Pancreas (tissue), 10 donors: ENCODE measurements at places on chromosomes 7 and 10. TPM values are rescaled to one million over a fixed set of nuclear protein-coding genes. Genes with fewer than 3 reads are reported as not detected.

The FAM221A gene
- total RNA-seq, result 10.6 TPM

The MKI67 gene
- under 0.01 TPM for total RNA-seq

The PTF1A gene
- total RNA-seq, result 70.8 TPM

The OR2A12 gene
- total RNA-seq, result not detected

The PLXNA4 gene
- total RNA-seq, result 0.89 TPM

The OR2A7 gene
- total RNA-seq, result 5.7 TPM

The CALCR gene
- not detected for total RNA-seq

The TDRD1 gene
- 0.51 TPM for total RNA-seq

The PIP gene
- not detected for total RNA-seq

The SEC31B gene
- 1.9 TPM for total RNA-seq

The PTN gene
- total RNA-seq, result 0.47 TPM

The CYP26A1 gene
- not detected for total RNA-seq

The ARHGAP22 gene
- 1.1 TPM for total RNA-seq

The AP3M1 gene
- total RNA-seq, result 10.3 TPM

The DNAJC1 gene
- total RNA-seq, result 24.4 TPM

The CCDC3 gene
- total RNA-seq, result 2.4 TPM

The CALHM1 gene
- total RNA-seq, result 0.16 TPM

The GPER1 gene
- 0.20 TPM for total RNA-seq

The NUTM2E gene
- not detected for total RNA-seq

The CNPY4 gene
- 1.9 TPM for total RNA-seq

The FRMD4A gene
- total RNA-seq, result 13.5 TPM

The LIPM gene
- not detected for total RNA-seq

The ZNF488 gene
- not detected for total RNA-seq

The CACNB2 gene
- total RNA-seq, result 5.0 TPM

The NDUFA5 gene
- 42.5 TPM for total RNA-seq

The TFPI2 gene
- 13.0 TPM for total RNA-seq

The HTR5A gene
- not detected for total RNA-seq

The TMEM270 gene
- not detected for total RNA-seq

The PRR15 gene
- 4.6 TPM for total RNA-seq

The ANXA8L1 gene
- not detected for total RNA-seq

The BUB3 gene
- 26.5 TPM for total RNA-seq

The SERPINE1 gene
- 4.4 TPM for total RNA-seq

The SNCG gene
- 1.8 TPM for total RNA-seq

The CDK1 gene
- 0.35 TPM for total RNA-seq

The MLXIPL gene
- 25.2 TPM for total RNA-seq

The GSTO2 gene
- total RNA-seq, result 13.8 TPM

The SLIT1 gene
- 1.3 TPM for total RNA-seq

The DNAJC12 gene
- total RNA-seq, result 29.2 TPM

The SLC35G1 gene
- 7.8 TPM for total RNA-seq

The TAS2R41 gene
- total RNA-seq, result not detected

The ANXA8 gene
- not detected for total RNA-seq

The SFTPA1 gene
- 9.6 TPM for total RNA-seq

The TUBB8 gene
- not detected for total RNA-seq

The MAGI2 gene
- 1.3 TPM for total RNA-seq

The PVRIG gene
- not detected for total RNA-seq

The VAX1 gene
- not detected for total RNA-seq

The AVPI1 gene
- 6.2 TPM for total RNA-seq

The CRYGN gene
- not detected for total RNA-seq
